ENCODE measurements at places on chromosomes 11 and 22.

DNA sequence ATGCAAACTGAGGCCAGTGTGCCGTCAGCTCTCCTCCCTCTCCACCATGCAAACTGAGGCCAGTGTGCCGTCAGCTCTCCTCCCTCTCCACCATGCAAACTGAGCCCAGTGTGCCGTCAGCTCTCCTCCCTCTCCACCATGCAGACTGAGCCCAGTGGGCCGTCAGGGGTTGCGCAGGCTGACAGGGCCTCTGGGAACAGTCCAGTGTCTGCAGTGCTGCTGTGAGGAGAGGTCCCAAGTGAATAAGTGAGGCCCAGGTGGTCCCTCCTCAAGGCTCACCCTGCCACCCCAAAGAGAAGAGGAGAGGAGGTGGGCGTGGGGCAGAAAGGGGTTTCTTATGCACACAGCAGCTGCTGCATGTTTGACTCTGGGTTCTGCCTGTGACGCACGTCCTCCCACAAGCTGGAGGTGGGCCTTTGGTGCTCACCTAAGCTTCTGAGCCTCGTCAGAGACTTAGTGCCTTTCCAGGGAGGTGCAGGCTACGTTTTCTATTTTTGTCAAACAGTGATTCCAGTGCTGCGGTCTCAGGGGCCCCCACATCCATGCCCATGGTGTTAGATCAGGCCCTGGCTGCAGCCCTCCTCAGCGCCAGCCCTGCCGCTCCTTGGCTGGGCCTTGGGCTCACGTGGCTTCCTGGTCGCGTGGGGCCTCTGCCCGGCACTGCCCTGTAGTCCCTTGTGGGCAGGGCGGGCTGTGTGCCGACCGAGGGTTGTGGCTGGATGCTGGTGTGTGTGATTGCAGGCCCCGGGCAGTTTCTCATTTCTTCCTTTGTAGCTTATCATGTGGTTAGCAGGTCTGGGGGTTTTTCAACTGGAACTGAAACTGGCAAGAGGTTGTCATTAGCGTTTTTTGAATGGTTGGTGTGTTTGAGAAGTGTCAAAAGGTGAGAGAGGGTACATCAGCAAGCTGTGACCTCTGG, 7.1 kb downstream of the TPCN2 start:
- peak overlapping the region; percentile 66 for H3K27ac ChIP-seq
- H3K4me1 ChIP-seq = peaks cover 18% of the 10 kb centered on the region
- H3K4me3 ChIP-seq = peak overlapping the region; percentile 56
- peaks cover 5% of the 10 kb centered on the region for H3K36me3 ChIP-seq
- peak; percentile 41 for DNase-seq

DNA sequence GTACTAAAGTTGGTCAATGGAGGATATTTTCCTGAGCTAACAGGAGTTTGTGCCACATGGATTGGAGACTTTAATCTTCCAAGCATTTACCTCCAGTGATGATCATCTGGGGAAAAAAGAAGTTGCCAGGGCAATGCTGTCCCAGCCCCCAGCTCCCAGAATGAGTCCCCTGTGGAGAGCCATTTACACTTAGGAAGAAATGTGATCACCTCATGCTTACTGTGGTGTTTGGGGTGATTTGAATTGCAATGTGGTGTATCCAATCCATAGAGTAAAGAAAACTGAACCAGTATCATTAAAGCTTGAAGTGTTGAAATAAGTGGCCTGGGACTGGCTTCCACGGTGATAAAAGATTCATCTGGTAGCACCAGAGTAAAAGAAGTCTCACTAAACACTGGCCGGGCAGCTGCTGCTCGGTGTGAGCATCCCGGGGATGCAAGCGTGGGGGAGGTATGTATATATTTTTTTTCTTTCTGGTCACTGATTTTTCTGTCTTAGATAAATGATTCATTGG, 117.2 kb upstream of the NTM start:
- no peak for DNase-seq
- peaks cover 9% of the 10 kb centered on the region for H3K27me3 ChIP-seq
- no peak overlapping the region for H3K27ac ChIP-seq
- H3K4me1 ChIP-seq = no peaks in the 10 kb centered on the region
- H3K4me3 ChIP-seq = no peak overlapping the region
- H3K36me3 ChIP-seq = peaks cover 2% of the 10 kb centered on the region

DNA sequence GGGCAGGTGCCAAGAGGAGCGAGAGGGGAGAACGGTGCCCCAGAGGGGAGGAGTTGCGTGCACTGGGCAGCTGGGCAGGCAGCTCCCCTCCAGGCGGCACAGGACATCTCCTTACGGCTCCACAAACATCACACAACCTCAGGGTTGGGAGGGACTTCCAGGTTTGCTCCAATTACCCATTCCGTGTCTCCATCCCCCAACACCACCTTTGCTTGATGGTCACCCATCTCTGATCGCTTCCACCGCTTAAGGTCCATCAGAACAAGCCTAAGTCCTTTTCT, 14.5 kb upstream of the TP53AIP1 start:
- H3K27ac ChIP-seq = no peak overlapping the region
- no peaks in the 10 kb centered on the region for H3K4me1 ChIP-seq
- no peak for DNase-seq

DNA sequence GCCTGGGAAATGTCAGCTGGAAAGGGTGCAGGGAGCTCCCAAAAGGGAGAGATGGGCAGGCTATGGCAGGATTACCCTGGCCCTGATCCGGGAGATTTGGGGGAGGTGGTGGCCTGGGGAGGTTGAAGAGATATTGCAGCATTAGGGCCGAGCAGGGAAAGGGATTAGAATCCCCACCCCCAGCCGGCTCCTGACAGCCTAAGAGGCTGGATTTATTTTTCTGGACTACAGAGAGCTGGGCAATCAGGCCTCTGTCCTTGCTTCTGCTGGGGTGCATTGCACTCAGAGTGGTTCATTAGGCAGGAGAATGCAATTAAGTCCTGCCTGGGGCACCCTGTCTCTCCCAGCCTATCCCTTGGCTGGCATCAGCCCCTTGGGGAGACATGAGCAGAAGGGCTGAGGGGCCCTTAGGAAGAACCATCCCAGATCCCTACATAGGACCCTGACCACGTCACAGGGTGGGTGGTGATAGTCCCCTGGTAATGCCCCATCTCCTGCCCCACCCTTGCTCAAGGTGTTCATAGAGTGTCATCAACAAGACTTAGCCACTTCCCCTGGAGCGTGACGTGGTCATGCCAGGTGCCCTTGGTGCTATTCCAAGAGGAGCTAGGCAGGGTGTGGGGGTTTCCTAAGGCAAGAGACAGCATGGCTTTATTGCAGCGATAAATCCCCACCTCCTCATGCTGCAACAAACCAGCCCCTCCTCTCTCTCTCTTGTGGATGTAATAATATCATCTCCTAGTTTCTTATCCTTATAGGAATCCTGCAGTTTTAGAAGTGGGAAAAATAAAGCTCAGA, 38.4 kb upstream of the KLHL35 start:
- H3K4me3 ChIP-seq = no peak overlapping the region
- peaks cover 6% of the 10 kb centered on the region for H3K36me3 ChIP-seq
- no peak for DNase-seq
- H3K4me1 ChIP-seq = peaks cover 26% of the 10 kb centered on the region
- H3K27ac ChIP-seq = no peak overlapping the region

DNA sequence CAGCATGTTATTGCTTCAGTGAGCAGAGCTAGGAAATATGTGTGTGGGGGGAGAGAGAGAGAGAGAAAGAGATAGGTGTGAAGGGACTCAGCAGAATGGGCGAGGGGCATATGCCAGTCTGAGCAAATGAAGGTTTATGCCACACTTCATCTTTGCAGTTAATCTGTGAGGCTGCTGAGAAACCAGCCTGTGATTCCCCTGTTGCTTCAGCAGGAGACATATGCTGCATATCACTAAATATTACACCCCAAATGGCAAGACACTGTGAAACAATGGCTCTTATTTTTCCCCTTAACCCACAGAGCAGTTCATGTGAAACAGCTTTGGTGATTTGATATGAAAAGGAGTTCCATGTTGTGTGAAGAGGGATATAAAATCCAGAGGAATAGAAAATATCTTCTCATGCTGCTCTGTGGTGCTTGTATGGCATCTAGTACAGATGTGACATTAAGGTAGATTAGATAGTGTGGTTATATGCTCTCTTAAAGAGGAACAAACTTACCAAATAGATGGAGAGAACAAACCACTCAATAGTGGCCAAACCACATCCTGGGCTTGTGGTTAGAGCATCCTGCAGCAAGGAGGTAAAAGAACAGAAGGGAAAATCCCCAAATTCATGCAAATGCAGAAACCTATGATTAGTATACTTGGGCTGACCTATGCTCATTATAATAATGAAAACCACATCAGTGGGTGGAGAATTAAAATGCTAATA, 864.2 kb downstream of the FAM181B start:
- H3K4me1 ChIP-seq = peaks cover 43% of the 10 kb centered on the region
- peaks cover 5% of the 10 kb centered on the region for H3K36me3 ChIP-seq
- no peaks in the 10 kb centered on the region for H3K27me3 ChIP-seq
- H3K27ac ChIP-seq = peak overlapping the region; percentile 53
- DNase-seq = peak; percentile 82

- DNase-seq = no peak
- H3K36me3 ChIP-seq = peaks cover 14% of the 10 kb centered on the region
- H3K27ac ChIP-seq = peak overlapping the region; percentile 79
- H3K4me1 ChIP-seq = peaks cover 100% of the 10 kb centered on the region
- H3K27me3 ChIP-seq = no peaks in the 10 kb centered on the region
Measured at GRCh38 chr22:23218867-23219251, 38.5 kb downstream of the BCR start.

DNA sequence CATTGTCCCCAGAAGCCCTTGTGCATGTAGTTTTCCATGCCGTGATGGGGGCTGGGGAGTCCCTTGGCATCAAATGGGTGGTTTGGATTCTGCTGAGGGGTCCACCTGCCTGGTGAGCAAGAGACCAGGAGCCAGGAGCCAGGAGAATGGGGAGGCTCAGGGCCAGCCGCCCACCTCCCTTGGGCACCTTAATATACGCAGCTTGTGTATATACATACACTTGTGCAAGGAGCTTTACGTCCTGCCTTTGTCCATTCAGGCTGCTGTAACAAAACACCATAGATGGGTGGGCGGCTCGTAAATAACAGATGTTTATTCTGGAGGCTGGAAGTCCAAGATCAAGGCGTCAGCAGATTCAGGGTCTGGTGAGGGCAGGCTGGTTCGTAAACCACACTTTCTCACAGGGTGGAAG, 62.5 kb downstream of the SMIM38 start:
- no peak overlapping the region for H3K4me3 ChIP-seq
- no peaks in the 10 kb centered on the region for H3K36me3 ChIP-seq

DNA sequence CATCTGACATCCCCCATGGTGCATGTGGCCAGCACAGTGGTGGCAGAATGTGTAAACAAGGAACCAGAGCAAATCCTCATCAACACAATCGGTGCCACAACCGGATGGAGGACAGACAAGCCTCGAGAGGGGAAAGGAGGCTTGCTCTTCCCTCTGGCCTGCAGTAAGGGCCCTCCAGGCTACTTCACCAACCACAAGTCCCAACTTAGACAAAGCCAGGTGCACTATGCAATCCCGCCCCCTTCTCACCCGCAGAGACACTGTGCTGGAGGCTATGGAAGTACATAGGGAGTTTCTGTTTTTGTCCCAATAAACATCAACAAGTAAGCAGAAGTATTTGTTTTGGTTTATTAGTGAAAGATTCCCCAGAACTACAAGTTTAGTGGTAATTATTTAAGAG, 54.3 kb downstream of the SPATA19 start:
- no peak overlapping the region for H3K4me3 ChIP-seq
- no peaks in the 10 kb centered on the region for H3K4me1 ChIP-seq

DNA sequence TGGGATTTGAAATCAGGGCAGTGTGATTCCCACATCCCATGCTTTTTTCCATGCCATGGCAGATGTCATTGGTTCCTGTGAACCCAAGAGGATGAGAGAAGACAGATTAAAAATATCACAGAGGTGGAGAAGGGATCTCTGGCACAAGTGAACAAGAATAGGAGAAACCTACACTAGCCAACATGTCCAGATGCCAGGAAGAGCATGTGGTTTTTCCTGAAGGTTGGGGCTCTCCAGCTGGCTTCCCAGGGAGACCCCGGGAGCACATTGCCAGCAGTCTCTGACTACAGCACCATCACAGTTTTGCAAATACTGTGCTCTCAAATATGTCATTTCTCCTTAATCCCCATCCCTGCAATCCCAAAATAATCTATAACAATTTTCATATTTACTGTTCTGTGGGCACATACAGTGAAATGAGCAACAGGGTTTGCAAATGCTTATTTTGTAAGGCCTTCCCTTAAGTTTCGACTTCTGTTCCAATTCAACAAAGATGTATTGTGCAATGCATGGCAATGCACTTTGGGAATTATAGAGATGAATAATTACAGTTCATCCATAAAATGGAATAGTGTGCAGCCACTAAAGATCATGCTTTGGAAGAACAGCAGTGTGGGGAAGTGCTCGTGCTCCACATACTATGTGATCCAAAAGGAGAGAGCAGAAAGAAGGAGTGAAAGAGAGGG, 4.8 kb downstream of the ANKK1 start:
- no peaks in the 10 kb centered on the region for H3K36me3 ChIP-seq
- no peak for DNase-seq
- no peaks in the 10 kb centered on the region for H3K4me1 ChIP-seq
- H3K4me3 ChIP-seq = no peak overlapping the region
- no peak overlapping the region for H3K27ac ChIP-seq

DNA sequence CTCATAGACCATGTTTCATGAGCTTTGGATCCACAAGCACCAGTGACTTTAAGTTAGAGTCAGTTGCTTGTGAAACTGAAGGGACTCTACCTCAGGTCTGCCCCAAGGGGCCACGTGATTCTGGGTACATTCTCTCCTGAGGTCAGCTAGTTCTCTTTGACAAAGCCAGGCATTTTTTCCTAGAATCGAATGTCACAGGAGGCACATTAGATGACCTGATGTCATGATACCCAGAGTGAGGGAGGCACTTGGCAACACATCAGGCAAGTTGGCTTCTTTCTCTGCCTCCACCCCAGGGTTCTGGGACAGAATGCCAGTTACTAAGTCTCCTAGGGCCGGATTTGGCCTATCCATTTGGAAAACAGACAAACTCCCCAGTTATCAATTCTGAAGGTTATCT, 93.0 kb downstream of the APIP start:
- H3K27ac ChIP-seq = no peak overlapping the region
- H3K27me3 ChIP-seq = peaks cover 26% of the 10 kb centered on the region
- no peak for DNase-seq
- H3K4me3 ChIP-seq = no peak overlapping the region
- H3K4me1 ChIP-seq = no peaks in the 10 kb centered on the region

GRCh38 chr11:36333468-36333867, 37.4 kb downstream of the PRR5L start:
- DNase-seq = no peak
- no peaks in the 10 kb centered on the region for H3K27me3 ChIP-seq
- H3K4me1 ChIP-seq = no peaks in the 10 kb centered on the region

DNA sequence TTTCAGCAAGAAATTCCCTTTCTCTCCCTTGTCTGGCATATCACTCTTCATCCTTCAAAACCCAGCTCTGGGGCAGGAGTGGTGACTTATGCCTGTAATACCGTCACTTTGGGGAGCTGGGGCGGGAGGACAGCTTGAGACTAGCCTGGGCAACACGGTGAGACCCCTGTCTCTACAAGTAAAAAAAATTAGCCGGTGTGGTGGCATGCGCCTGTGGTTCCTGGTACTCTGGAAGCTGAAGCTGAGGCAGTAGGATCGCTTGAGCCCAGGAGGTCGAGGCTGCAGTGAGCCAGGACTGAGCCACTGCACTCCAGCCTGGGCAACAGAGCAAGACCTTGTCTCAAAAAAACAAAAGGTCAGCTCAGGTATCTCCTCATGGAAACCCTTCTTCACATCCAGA, 1.4 kb upstream of the RCE1 start:
- peaks cover 49% of the 10 kb centered on the region for H3K4me1 ChIP-seq
- no peaks in the 10 kb centered on the region for H3K27me3 ChIP-seq
- H3K4me3 ChIP-seq = peak overlapping the region; percentile 97
- peak overlapping the region; percentile 98 for H3K27ac ChIP-seq
- peaks cover 26% of the 10 kb centered on the region for H3K36me3 ChIP-seq
- DNase-seq = no peak

GRCh38 chr11:41392596-41392995, 66.9 kb downstream of the LRRC4C start:
- H3K4me1 ChIP-seq = no peaks in the 10 kb centered on the region
- no peaks in the 10 kb centered on the region for H3K36me3 ChIP-seq
- DNase-seq = no peak
- H3K27ac ChIP-seq = no peak overlapping the region
- H3K4me3 ChIP-seq = no peak overlapping the region

Data from central memory CD8-positive, alpha-beta T cell (primary cell).